Esophagus squamous epithelium (tissue), 5 donors: ENCODE measurements at places on chromosomes 2 and 18.

DNA sequence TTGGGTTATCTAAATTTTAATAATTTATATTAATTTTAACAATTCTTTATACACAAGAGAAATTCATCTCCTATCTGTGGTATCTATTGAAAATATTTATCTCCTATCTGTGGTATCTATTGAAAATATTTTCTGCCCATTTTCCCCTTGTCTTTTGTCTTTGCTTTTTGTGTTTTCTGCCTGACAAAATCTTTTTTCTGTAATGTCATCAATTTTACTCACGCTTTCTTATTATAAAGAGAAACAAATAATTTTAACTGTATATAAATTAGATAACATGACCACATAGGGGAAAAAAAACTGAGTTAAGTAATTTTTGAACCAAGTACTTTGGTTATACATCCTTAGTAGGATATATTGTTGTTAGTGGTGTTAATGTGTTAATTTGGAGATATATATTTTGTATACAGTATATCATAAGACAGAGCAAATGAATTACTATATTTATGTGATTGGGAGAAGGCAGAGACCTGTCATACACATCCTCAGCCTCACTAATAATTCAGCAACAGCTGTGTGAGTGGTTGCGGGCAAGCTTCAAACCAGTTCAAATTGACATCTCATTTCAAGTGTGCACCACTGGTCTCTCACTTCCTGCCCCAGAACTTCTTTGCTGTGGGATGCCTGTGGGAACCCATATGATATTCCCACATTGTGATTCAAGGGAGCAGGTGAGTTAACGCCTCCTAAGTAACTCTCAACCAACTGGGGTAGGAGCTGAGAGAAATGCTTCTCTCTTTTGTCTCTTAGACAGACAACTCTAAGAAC, 292.4 kb downstream of the SP3 start:
- DNase-seq, result no peak

- no peak for DNase-seq
Observed at GRCh38 chr2:121521359-121521758, 9.3 kb upstream of the RNU4ATAC start.

DNA sequence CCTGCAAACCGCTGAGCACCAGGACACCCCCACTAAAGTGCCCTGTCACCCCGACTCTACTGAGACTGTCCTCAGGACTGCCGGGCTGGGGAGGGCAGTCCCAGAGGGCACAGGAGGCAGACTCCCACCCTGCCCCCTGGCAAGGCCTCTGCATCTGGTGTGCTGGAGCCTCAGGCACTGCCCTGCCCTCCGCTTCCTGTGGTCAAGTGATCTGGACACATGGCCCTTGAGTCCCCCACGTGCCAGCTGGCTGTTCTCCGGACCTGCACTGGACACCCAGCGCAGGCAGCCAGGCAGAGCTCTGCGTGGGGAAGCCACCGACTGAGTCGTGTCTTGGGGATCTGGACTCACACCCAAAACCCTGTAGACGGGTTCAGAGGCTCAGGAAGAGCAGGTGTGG, 217.7 kb downstream of the TWIST2 start:
- DNase-seq, result no peak

GRCh38 chr18:12839057-12839525, 44.9 kb downstream of the PTPN2 start:
- DNase-seq, result no peak
